ENCODE measurements at places on chromosomes 3 and 15.

GRCh38 chr3:17740721-17741141 is 1.7 kb downstream of the TBC1D5 start:
- DNase-seq: no peak

- DNase-seq: no peak
These were observed 16.1 kb downstream of the ZNF80 start for GRCh38 chr3:114221165-114221880.

DNA sequence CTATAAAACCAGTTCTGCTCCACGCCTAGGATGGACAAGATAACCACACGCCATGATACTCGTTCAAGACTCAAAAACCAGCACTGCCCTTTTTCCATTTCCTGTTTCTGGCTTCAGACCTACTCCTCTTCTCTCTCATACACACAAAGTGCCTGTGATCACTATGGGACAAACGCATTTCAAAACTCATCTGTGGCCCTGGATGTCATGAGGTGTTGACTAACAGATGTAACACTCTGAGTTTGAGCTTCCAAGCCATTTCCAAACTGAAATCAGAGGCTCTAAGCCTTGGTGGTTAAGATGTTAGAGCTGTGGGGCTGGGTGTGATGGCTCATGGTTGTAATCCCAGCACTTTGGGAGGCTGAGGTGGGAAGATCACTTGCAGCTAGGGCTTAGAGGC is 55.7 kb upstream of the LMOD3 start:
- no peak for DNase-seq

DNA sequence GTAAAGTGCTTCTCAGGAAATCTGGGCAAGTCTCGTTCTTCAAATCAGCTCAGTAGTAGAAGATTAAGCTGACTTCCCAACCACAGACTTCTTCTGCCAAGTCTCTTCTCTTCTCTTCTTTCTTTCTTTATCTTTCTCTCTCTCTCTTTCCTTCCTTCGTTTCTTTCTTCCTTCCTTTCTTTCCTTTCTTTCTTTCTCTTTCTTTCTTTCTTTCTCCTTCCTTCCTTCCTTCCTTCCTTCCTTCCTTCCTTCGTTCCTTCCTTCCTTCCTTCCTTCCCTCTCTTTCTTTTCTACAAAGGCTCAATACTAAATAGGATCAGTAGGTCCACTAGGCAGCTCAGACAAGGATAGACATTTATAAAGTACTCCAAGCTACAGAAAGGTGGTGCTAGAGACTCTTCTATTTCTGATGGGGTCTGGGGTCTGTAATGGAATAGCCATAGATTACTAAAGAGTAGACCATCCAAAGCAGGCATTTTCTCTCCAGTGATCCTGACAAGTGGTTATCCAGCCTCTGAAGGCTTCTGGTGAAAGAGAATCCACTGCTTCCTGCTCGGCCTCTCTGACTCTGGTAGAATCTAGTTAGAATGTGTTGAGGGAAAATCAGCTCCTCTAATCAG is 100.8 kb downstream of the TPRG1 start:
- no peak for DNase-seq

DNA sequence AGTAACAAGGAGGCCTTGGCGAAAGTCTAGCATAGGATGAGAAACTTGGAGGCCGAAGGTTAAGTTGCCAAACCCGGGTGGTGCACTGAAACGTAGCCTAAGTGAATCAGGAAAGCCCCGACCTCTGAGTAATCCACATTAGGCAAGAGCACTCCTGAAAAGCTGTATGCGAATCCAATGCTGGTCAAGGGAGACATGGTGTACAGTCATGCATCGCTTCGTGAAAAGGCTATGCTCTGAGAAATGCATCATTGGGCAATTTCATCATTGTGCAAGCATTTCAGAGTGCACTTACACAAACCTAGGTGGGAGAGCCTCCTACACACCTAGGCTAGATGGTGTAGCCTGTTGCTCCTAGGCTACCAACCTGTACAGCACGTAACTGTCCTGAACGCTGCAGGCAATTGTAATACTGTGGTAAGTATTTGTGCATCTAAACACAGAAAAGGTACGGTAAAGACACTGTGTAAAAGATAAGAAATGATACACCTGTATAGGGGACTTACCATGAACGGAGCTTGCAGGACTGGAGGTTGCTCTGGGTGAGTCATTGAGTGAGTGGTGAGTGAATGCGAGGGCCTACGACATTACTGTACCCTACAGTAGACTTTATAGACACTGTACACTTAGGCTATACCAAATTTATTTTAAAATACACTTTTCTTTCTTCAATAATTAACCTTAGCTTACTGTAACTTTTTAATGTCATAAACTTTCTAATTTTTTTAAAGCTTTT is 222.5 kb downstream of the SHQ1 start:
- DNase-seq: no peak

DNA sequence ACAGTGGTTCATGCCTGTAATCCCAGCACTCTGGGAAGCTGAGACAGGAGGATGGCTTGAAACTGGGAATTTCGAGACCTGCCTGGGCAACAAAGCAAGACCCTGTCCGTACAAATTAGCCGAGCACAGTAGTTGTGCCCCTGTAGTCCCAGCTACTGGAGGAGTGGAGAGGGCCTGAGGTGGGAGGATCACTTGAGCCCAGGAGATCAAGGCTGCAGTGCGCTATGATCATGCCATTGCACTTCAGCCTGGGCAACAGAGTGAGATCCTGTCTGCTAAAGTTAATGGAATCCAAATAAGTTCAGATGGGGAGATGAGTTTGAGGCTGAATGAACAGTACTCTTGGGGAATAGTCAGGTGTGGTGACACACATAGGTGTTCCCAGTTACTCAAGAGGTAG is 14.4 kb downstream of the TRIM71 start:
- DNase-seq: no peak

DNA sequence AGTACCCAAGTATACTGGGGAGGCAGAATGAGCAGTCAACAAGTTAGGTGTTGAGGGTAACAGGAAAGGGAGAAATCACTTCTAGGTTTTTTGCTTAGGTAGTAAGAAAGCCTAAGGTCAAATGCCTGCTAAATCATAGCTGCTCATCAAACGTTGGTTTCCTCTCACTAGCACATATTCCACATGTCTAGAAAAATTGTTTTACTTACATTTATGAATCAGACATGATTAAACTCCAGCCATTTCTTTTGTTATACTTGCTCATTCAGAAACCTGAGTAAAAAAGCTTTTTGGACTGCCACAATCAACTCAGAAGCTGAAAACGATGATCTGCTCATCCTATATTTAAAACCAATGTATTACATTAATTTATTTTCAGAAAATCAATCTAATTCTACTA is 40.2 kb downstream of the SLC9A9 start:
- no peak for DNase-seq

- DNase-seq: no peak
These were observed 34.8 kb downstream of the IL12A start for GRCh38 chr3:160023476-160023875.
